Myocyte (in vitro differentiated cells): ENCODE measurements at places on chromosomes 2 and 18. TPM values are rescaled to one million over a fixed set of nuclear protein-coding genes. Genes with fewer than 3 reads are reported as not detected.

DNA sequence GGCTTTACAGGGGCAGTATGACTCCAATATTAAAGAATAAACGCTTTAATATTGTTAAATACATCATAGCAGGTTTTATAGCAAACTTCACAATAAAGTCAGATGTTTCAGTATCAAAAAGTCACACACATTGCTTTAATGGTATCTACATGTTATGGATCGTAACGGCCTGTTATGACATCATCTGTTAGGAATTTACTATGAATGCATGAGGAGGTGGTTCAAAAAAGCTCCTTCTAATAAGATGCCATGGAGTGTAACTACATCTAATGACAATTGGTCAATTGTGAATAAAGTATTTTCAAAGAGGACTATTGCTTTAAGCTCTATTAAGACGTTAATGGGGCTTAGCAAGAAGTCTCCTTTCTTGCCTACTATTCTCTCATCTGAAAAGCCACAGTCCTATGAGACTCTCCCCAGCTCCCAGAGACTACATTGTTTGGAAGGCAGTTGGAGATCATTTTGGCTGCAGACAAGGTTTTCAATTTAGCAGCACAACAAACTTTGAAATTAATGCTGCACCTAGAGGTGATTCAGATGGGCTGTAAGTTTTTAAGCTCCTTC is 300.7 kb upstream of the MEIS1 start:
- no peak for DNase-seq

DNA sequence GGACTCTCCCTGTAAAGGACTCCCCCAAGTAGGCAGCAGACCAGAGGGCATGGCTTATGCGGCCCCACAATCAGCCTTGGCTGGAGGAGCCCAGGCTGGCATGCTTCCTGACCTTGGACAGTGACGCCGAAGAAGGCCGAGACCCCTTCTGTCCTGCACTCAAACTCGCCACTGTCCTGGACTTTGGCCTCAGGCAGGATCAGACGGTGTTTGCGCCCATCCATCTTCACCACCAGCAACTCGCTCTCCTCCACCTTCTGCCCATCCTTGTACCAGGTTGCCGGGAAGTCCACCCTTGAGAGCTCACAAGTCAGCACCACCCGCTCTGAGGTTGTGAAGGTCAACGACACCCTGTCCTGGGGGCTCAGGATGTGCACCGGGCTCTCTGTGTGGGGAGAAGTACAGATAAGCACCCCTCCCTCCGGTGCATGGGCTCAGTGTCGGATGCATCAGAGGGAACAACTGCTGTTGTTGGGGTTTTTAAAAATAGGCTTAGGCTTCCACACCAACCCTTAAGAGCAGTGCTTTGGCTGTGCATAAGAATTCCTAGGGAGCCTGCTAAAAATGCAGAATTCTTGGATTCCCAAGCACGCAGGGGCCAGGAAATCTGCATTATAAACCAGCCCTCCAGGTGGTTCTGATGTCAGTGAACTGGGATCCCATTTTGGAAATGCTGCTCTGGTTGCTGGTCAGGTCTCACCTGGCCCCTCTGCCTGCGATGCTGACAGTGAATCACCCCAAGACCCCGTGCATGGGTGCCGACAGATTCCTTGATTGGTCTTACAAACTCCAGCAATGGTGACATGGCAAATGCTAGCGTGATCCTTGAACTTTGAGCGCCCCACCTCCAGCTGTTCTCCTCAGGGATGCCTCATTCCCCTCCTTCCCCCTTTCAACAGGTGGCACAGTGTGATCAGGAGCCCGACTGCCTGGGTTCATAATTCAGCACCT is 5.9 kb downstream of the OBSL1 start:
- no peak for DNase-seq

DNA sequence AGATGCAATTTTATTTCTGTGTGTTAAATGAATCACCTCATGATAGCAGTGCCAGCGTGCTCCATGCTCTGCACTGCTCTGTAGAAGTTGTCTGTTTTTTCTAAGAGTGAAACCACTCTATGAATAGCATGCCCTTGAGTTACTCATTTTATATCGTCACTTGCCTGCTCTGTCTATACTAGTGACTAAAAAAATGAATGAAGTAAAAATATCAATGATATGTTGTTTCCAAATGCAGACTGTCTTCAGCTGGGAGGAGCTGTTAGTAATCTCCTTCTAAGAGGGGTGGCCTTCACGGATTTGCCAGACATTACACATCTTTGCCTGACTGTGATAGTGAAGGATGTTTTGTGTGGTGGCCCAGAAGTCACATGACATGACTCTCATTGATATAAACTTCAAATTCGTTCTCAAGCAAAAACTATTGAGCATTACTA is 852.1 kb downstream of the CNTNAP5 start:
- no peak for DNase-seq

DNA sequence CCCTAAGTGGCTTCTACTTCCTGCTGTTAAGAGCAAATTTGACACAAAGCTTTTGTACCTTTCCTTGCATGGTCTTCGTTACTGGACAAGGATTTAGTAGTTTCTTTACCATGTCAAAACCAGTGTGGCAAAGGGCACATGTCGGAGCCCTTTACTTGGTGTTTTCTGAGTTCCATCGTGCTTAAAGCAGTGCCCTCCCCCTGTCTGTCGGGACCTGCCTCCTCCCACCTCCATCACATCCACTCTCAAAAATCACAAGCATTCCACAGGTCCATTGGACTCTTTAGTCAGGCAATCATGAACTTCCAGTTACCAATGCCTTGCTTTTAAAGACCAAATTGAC is 763 bp downstream of the CCDC141 start:
- DNase-seq, result peak; percentile 16

GRCh38 chr2:195027947-195028346 is 629.1 kb upstream of the SLC39A10 start:
- DNase-seq, result no peak

- DNase-seq, result no peak
Observed at GRCh38 chr2:33196700-33197099, 249.9 kb downstream of the LTBP1 start.

DNA sequence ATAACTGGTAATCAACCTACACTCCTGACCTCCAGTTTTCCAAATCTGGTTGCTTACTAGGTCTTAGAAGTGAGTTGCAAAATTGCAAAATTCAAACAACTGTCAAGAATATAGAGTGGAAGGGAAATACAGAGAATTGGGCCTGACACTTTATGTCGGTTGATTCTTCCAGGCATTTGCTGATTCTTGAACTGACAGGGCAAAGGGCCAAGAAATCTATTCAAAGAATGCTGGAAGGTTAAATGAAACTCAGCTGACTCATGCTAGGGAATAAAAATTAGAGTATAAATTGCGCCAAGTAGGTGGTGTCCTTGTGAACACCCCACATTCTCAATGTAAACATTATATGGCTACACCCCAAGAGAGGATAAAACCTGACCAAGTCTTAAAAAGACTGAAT is 21.5 kb upstream of the ZSCAN30 start:
- peak; percentile 14 for DNase-seq

- DNase-seq, result peak; percentile 81
Observed at GRCh38 chr2:190069936-190070696, 7.6 kb upstream of the MSTN start.

GRCh38 chr2:152454960-152455359 is 120.0 kb downstream of the FMNL2 start:
- DNase-seq, result no peak

GRCh38 chr18:63111671-63112402 is 207.7 kb downstream of the BCL2 start:
- peak; percentile 8 for DNase-seq

- peak; percentile 6 for DNase-seq
Observed at GRCh38 chr2:216632952-216633615, at the start of gene IGFBP2. Gene IGFBP2 (plus strand): TSS chr2:216633420. CDS start chr2:216633524, 104 bp downstream.

GRCh38 chr2:170743530-170744239 is 26.5 kb upstream of the ERICH2 start:
- DNase-seq, result no peak

DNA sequence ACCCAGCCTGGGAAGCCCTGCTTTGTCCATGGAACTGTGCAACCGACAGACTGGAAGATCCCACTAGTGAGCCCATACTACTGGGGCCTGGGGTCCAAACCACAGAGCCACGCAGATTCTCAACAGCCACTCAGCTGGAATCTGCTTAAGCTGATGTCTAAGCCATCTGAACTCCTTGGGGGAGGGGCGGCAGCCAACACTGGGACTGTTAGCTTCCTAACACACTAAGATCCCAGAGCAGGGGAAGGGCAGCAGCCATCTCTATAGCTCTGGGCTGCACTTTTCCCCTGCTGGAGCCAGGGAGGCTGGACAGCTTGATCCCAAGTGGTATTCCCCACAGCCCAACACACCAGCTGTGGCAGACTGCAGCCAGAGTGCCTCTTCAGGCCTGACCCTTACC is 118.3 kb downstream of the RPRM start:
- DNase-seq, result no peak

DNA sequence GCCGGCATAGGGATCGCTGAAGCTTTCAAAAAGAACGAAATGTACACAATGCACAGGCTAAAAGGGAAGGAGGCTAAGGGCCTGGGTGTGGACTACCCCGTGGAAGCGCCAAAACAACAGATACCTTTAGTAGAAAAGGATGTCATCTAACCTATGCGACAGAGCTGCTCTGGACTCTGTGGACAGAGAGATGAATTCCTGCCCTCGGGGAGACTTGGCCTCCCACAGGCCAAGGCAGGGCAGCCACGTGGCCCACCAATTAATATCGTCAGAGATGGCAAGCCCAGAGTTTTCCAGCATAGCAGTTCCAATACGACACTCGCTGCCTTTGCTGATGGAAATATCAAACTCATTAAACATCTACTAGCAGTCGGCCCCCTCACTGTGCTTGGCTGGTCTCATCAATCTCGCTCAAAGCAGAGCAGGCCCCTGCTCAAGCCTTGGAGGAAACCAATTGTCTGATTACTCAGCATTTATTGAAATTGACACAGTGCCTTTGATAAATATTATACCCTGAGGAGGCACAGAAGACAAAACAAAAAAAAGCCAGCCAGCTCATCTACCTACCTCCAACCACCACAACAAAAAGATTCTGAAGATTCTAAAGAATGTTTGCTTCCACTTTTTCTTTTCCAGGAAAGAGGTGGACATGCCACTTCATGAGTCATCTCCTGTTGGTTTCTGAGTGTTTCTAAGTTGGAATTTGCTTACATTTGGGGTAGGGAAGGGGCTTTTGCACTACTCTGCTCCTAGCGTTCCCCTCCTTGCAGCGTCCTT is 79.0 kb upstream of the ACAA2 start:
- no peak for DNase-seq

DNA sequence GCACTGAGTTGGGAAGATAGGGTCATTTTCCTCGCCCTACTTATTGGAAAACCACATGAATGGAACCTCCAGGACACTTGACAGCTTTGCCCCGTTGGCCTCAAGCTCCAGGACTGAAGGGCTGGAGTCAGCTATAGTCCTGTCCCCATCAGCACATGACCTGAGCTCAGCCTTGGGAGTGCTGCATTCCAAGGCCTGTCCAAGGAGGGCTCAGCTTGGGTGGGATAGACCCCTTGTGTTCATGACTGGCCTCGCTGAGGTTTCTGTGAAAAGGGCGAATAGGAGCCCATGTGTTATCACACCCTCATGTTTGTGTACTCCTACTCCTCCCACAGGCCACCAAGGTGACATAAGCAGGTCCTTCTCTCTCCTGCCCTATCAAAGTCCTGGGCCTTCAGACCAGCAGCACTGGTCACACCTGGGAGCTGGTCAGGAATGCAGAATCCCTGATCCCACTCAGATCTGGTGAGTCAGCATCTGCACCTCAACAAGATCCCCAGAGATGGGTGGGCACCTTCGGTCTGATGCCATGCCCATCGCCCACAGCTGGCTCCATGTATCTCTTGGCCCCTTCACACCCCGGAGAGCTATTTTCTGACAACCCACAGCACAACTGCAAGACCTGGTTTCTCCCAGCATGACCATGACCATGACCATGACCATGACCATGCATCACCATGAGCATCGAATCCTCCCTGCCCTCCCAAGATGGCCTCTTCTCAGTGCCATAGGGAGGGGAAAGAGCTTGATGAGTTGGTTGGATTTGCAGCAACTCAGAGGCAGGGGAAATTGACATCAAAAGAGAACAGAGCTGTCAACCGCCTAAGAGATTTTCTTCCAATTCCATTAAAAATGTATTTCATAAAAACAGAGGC is 83.0 kb upstream of the RAB6C start:
- no peak for DNase-seq

- no peak for DNase-seq
Observed at GRCh38 chr2:135783439-135783838, 41.8 kb downstream of the UBXN4 start.

- DNase-seq, result no peak
Observed at GRCh38 chr18:79697976-79698375, 18.4 kb downstream of the CTDP1 start.

DNA sequence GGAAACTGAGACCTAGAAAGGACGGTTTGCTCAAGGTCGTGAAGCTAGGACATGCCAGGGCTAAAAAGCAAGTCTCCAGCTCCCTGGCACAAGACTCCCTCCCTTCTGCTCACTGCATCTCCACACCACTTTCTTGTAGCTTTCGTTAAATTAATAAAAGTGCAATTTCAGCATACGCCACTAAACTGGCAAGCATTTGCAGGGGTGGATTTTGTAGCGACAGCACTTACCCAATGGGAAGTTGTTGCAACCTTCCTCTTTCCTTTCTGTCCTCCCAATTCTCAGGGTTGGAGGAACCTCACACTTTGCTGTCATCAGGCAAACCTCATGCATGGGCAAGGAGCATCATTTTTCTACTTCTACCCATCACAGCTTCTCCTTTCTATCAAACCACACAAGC is 7.4 kb upstream of the RHOB start:
- no peak for DNase-seq

- no peak for DNase-seq
Observed at GRCh38 chr2:166765141-166765540, 123.1 kb upstream of the XIRP2 start.

DNA sequence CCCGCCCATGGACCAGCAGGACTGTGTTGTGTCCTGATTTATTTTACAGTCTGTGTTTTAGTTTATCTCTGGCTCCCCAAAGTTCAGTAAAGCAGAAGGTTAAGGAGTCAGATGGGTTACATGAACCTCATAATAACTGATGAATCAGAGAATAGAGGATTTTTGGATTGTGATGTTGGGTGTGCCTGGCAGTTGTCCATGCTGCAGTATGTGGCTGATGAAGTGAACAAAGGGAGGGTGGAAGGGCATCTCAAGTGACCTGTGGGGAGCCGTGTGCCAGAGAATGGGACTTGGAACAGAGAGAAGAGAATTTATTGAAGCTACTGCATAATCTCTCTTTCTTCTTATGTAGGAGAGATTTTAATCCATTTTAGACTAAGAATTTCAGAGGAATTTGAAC is 145.5 kb downstream of the MAP4K4 start:
- peak; percentile 76 for DNase-seq

C2orf72 gene
- total RNA-seq, result not detected in 2 replicates

PID1 gene
- 8.5 and 9.0 TPM in 2 replicates for total RNA-seq

UGT1A7 gene
- total RNA-seq, result not detected in 2 replicates

NCKAP5 gene
- 0.31 and 0.53 TPM in 2 replicates for total RNA-seq

PTPN2 gene
- 38.5 and 46.6 TPM in 2 replicates for total RNA-seq

MAL gene
- 1.6 and 2.2 TPM in 2 replicates for total RNA-seq

CTAGE1 gene
- 0.05 TPM in 1 of 2 replicates, not detected in the other for total RNA-seq
